ENCODE measurements at places on chromosomes 11 and 22. TPM values are rescaled to one million over a fixed set of nuclear protein-coding genes. Genes with fewer than 3 reads are reported as not detected.

GRCh38 chr11:60970369-60970774 lies 1.1 kb upstream of the CD6 start:
- no peak for DNase-seq

DNA sequence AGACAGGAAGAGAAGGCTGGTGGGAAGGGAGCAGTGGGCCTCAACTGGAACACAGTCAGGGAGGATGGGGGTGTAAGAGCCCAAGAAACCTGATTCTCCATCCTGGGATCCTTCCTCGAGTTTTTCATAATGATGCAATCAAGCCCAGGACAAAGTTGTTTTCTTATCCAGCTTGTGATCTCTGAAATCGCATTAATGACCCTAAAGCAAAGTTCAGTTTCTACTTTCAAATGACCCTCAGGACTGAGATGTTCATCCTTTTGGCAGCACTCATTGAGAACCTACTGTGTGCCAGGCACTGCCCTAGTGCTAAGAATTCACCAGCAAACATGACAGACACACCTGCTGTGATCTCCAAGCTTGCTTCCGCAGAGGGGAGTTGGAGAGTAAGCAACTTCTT lies 45.3 kb downstream of the ISX start:
- DNase-seq, result no peak

DNA sequence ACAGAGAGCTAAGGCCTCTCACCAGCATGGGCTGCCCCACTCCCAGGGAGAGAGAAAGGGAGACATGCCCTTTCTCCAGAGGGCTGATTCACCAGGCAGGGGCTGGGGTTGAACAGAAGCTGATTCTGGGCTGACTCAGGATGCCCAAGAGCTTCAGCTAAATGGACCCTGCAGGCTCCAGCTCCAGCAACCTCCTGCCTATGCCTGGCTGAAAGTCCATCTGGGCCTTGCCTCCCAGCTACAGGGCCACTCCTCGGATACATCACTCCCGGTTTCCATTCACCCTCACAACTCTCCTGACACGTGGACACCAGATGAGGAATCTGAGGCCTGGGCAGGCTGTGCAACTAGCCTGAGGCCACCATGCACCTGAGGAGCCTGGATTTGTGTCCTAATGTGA lies 215.5 kb downstream of the BUD13 start:
- DNase-seq, result no peak

- peak; percentile 64 for DNase-seq
Observed at GRCh38 chr11:115905341-115906000, 401.3 kb upstream of the CADM1 start.

- peak; percentile 22 for DNase-seq
Observed at GRCh38 chr11:117876341-117877119, at the start of gene FXYD6. TSS of gene FXYD6 (minus strand) at chr11:117876658. CDS start at chr11:117842776, 33,882 bp downstream.

- no peak for DNase-seq
Observed at GRCh38 chr22:17217179-17217578, 2.1 kb downstream of the ADA2 start.

DNA sequence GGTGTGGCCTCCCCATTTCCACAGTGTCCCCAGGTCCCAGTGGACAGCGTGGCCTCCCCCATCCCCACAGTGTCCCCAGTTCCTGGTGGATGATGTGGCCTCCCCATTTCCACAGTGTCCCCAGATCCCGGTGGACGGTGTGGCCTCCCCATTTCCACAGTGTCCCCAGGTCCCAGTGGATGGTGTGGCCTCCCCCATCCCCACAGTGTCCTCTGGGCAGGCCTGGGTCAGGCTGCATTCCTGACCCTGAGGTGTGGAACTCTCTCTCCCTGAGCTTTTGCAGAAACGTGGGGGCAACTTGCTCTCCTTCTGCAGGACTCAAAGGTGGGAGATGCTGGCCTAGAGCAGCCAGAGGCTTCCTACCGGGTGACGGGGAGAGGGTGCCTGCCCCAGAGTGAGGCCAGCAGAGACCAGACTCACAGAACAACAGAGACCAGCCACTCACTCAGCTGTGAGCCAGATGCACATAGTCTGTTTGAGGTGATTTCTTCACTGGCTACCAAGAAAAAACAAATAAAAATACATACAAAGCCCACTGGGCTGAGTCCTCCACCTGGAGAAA lies 85.8 kb upstream of the FGF3 start:
- DNase-seq, result no peak

DNA sequence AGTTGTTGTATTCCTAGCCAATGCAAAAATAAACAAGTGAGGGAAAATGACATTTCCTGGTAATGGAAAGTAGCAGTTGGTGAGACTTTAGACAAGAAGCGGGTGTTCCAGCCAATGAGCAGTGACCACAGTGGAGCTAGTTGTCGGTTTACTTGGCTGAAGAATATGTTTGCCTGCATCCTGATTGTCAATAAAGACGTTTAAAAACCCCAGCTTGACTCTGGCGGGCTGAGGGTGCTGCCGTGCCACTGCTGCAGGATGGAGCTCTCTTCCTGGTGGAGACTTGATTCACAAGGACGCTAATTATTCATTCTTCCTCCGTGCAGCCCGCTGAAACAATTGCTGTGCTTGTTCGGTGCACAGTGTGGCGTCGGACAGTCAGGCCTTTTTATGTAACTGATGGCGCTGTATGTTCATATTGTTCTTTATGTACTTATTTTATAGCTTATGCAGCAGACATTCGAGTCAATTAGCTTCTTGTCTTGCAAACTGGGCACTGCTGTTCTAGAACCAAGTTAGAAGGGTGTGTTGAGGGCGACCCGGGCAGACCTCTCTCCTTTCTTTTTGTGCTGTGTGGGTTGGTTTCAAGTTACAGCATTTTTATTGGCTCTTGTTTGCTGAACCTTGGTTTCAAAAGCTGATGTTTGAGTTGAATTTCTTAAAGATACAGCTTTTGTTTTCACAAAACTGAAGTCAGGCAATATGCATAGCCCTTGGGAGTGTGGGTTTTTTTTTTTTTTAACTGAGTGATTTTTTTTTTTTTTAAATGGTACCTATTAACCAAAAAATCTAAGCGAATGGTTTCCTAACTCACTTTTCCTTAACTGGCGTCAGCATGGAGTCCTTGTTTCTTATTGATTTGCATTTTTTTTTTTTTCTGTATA lies 153.9 kb downstream of the TEAD1 start:
- peak; percentile 83 for DNase-seq

DNA sequence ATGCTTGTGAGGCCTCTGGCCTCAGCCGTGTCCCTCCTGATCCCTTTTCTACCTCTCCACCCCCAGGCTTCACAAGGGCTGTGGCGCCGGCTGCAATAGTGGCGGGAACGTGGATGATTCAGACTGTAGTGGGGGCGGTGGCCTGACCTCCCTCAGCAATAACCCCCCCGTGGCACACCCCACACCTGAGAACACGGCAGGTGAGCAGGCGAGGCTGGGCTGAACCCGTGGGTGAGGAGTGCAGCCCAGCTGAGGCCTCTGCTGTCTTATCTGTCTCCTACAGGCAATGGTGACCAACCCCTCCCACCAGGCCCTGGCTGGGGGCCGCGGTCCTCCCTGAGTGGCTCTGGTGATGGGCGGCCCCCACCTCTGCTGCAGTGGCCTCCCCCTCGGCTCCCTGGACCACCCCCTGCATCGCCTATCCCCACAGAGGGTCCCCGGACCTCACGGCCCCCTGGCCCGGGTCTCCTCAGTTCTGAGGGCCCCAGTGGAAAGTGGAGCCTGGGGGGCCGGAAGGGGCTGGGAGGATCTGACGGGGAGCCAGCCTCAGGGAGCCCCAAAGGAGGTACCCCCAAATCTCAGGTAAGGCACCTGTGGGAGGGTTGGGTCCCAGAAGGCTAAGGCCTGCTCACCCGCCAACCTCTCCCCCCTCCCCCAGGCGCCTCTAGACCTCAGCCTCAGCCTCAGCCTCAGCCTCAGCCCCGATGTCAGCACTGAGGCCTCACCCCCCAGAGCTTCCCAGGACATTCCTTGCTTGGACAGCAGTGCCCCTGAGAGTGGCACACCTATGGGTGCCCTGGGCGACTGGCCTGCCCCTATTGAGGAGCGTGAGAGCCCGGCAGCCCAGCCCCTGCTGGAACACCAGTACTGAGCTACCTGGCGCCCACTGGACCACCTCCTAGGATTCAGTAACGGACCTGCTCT lies 1.5 kb upstream of the SIPA1 start:
- no peak for DNase-seq

- peak; percentile 37 for DNase-seq
Observed at GRCh38 chr11:7657306-7658025, 15.8 kb downstream of the CYB5R2 start.

GRCh38 chr11:92266806-92267205 lies 42.2 kb downstream of the FAT3 start:
- no peak for DNase-seq

- peak; percentile 66 for DNase-seq
Observed at GRCh38 chr11:47393163-47394049, 15.0 kb upstream of the SLC39A13 start.

DNA sequence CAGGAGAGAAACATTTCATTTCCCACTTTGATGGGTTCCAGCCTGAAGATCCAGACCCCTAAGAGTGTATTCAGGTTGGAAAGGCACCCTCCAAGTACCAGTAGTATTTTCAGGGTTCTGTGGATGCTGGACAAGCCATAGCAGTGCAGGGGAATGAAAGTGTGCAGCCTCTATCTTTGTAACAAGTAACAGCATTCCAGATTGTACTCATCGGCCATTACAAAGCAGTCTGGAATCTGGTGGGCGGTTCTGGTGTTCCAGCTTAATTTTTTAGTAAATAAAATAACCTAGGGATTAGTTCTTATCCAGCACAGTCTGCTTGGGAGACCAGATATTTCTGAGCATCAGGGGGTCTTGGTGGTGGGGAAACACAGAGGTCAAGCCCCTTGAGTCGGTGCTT lies 22.6 kb downstream of the APLNR start:
- DNase-seq, result peak; percentile 76

GRCh38 chr22:36171941-36172340 lies 11.4 kb upstream of the APOL3 start:
- no peak for DNase-seq

GRCh38 chr11:61694946-61695706 lies 14.9 kb downstream of the DAGLA start:
- no peak for DNase-seq

GRCh38 chr11:125244166-125244565 lies 79.6 kb downstream of the PKNOX2 start:
- DNase-seq, result no peak

- no peak for DNase-seq
Observed at GRCh38 chr11:65185869-65186341, 4.2 kb downstream of the CAPN1 start.

GRCh38 chr11:104467404-104467803 lies 303.5 kb upstream of the PDGFD start:
- DNase-seq, result no peak

DNA sequence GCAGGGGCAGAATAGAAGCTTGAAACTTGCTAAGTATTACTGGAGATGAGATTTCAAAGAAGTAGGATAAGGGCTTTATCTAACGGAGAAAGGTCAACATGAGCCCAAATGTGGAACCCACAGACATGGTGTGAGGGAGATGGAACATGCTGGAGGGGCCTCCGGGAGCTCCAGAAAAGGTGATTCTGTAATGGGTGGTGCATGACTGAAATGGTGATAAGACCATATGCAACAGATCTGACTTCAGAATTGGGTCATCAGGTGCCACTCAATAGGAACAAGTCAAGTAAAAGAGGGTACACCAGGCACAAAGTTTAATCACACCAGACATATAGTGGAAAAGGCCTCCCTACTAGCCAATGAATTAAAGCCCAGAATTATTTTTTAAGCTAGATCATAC lies 7.9 kb upstream of the CEP295 start:
- DNase-seq, result no peak

Gene OVOL1
- total RNA-seq, result not detected

Gene SMTNL1
- total RNA-seq, result not detected

Gene SOX6
- not detected for total RNA-seq

Gene ACP2
- 76.6 TPM for total RNA-seq

Gene CHADL
- 0.19 TPM for total RNA-seq

Gene RFPL3
- total RNA-seq, result not detected

Gene RNF26
- 9.3 TPM for total RNA-seq

Gene FAM111B
- 38.9 TPM for total RNA-seq
